ENCODE measurements at places on chromosomes 1 and 21.

GRCh38 chr1:3898994-3899753 is 898 bp downstream of the C1orf174 start:
- DNase-seq = no peak

DNA sequence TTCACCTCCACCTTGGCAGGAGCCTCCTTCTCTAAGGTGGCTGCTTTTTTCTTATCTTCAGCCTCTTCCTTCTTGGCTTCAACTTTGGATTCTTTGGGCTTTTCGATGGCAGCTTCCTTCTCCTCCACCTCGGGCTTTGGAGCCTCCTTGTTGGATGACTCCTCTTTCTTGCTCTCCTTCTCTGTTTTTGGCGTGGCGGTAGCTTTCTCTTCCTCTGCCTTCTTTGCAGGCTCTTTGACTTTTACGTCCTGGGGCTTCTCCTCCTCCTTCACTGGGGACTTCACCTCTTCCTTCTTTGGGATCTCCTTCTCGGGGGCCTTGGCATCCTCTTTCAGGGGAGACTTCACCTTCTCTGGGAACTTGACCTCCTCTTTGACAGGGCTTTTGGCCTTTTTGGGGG is 13.9 kb upstream of the CD2 start:
- no peak for DNase-seq

DNA sequence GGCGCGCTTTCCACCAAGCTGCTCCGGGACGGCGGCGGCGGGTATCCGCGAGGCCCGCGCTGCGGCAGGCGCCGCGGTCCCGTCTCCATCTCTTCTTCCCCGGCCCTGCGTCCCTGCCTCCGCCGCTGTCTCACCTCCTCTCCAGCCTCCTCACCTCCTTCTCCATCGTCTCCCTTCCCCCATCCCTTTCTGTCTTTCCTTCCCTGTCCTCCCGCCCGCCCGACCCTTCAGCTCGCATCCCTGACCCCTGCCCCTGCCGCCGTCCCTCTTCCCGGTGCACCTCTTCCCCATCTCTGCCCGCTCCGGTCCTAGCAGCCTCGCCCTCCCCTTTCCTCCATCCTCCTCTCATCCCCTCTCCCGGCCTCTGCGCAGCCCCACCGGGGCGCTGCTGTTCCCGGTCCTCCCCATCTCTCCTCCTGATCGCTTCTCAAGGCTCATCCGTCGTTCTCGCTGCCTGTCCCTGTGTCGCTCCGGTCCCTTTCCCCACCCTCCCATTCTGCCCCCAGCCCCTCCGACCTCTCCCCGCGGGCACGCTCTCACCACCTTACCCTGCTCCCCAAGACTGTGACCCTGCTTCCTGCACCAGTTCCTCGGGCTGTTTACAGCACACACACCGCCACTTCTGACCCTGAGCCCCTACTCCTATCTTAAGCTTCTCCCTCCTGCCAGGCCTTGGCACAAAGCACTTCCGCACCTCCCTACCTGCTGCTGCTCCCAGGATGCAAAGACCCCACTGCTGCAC is 760 bp upstream of the NPHP4 start:
- DNase-seq = no peak

DNA sequence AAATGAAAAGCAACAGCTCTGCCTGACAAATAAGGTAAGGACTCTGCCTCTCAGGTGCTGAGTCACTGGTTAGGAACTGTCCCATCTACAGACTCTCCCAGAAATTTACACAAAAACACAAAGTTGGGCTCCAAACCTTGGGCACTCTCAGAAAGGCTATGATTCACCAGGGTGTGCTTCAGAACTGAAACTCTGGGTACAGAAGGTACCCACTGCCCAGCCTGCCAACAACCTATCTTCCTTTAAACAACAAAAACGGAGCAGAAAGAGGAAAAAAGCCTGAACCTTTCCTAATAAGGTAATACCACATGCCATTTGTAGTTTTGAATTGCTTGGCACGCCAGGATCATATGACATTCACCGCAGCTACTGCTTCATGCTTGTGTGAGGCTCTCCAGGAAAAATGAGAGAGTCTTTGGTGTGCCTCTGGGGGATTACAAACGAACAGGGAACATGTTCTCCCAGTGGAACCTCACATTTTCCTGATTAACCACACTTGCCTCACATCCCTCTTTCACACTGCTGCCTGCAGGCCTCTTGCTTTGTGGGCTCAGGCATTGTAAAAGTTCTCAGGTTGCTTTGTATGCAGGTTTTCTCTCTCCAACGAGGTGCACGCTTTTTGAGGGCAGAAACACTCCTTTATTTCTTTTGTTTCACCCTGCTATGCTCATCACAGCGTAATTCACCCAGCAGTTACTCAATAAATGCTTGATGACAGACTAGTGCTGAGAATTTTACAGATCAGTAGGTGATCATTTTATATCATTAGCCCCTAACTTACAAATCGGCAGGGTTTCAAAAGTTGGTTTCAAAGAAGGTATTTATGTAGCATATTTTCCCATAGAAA is 65.1 kb downstream of the GADD45A start:
- peak; percentile 94 for DNase-seq

DNA sequence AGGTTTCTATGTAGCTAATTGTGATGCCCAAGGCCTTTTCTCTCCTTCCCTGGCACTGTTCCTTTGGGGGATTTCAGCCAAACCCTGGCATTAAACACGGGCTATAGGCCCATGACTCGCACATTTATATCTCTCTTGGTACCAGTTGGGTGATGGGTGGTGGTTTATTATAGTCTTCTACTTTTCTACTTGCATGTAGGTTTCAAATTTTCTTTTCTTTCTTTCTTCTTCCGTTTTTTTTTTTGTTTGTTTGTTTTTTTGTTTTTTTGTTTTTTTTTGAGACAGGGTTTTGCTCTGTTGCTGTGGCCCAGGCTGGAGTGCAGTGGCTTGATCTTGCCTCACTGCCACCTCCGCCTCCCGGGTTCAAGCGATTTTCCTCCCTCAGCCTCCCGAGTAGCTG is 1.1 kb downstream of the IL10RB start:
- no peak for DNase-seq

DNA sequence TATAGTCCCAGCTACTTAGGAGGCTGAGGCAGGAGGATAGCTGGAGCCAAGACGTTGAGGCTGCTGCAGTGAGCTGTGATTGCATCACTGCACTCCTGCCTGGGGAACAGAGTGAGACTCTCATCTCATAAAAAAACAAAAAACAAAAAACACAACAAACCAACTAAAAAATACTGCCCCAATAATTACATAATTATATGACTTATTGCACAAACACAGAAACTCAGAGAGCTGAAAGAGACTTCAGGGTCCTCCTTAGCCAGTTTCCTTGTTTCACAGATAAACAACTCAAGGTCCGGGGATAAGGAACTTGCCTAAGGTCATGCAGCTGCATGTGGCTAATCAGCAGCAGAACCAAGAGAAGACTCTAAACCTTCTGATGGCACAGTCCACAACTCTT is 11.9 kb downstream of the EXTL2 start:
- no peak for DNase-seq

DNA sequence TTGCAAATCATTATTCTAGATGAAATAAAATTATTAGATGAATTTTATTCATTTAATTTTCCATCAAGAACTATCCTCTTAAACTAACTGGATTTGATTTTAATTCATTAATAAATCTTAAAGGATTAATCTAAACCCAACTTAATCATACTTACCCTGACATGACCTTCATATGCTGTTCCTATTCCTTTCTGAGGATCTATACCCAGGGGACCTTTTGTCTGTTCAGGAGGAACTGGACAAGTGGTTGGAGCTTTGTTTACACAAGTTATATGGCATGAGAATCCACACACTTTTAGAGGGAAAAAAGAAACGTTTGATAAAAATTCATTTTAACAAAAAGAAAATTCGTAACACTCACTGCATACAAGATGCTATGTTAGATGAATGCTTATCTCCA is 95.2 kb downstream of the COQ8A start:
- DNase-seq = no peak

GRCh38 chr1:1517973-1518620 is 6.1 kb downstream of the ATAD3A start:
- no peak for DNase-seq

DNA sequence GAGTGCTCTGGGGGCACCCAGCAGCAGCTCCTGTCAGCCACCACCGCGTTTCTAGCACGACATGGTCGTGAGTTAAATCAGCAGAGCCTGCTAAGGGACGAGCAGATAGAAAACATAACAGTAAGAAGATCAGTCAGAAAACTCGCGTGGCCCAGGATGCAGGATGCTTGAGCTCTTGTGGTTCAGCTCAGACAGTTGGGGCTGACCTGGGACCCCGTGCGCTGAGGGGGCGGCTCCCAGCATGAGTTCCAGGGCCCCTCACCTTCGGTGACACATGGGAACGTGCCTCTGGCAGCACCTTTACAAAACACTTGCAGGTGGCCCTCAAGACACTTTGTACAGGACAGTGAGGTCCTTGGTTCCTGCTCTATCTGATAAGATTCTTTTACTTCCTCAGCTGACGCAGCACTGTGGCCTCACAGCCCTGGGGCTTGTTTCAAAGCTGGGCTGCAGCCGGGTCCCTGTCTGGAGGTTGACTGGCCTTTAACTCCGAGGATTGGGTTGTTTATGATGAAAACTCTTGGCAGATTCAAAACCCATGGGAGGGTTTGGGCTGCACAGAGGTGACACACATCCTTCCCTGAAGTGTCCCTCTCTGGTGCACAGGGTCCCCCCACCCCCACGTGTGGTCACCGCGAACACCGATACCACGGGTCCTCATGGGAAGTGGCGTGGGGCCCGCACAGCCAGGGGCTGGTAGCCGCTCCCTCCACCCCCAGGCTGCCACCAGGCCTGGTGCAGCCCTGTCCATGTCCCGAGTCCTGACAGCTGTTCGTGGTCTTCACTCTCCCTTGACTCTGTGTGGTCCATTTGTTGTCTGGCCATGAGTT is 65.3 kb upstream of the COL6A1 start:
- no peak for DNase-seq

- peak; percentile 54 for DNase-seq
These were observed 19.9 kb downstream of the ATP8B2 start for GRCh38 chr1:154344977-154345837.

- no peak for DNase-seq
These were observed 50.0 kb upstream of the IGSF21 start for GRCh38 chr1:18057623-18058022.

GRCh38 chr1:228000416-228000815 is 6.4 kb upstream of the WNT3A start:
- DNase-seq = no peak

DNA sequence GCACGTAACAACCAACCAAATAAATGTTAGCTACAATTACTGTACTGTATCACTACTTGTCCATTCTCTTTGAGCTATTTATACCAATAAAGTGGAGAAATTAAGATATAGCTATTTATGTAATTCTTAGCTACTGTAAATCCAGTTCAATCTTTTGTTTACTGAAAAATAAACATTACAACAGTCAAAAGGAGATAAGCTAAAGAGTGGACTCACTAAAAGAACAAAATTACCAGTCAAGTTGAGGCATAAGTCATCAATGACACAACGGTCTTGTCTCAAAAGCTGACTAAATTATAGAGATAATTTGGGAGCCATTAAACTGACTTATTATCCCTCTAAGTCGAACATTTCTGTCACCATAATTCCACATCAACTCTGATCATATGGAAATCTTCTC is 22.5 kb downstream of the TGFBR3 start:
- DNase-seq = no peak

DNA sequence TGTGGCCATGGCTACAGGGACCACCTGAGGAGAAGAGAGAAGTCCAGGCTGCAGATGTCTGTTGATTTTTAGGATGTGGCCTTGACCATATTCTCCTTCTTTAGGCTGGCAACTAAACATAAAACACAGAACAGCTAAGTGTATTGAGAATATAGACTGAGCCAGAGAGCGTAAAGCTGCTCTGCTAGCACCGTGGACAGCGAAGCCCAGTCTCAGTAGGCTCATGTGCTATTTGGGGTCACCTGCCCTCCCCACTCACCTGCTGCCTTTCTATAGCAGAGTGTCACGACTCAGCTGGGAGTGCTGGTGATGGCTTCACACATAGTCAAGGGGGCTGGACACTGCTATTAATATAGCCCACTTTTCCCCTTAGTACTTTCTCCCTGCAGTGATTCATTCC is 278.5 kb downstream of the KCNH1 start:
- DNase-seq = no peak

GRCh38 chr1:62536865-62537264 is 60.5 kb upstream of the ANGPTL3 start:
- no peak for DNase-seq

DNA sequence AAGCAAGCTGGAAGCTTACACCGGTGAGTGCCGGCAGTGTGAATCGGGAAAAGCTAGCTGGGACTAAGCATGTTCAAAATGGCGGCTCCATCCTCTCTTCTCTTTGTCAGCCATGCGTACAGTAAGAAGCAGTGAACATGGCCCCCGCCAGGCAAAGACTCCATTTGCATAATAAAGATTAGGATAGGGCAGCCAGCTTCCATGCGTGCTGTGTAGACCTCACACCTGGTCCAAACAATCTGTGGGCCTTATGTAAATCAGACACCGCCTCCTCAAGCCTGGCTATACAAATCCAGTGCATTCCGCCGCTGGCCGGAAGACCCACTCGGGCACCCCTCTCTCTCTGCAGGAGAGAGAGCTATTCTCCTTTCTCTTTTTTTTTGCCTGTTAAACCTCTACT is 150.3 kb downstream of the TIAM1 start:
- no peak for DNase-seq

- DNase-seq = no peak
These were observed 62.3 kb upstream of the ANGPTL1 start for GRCh38 chr1:178933105-178933561.

DNA sequence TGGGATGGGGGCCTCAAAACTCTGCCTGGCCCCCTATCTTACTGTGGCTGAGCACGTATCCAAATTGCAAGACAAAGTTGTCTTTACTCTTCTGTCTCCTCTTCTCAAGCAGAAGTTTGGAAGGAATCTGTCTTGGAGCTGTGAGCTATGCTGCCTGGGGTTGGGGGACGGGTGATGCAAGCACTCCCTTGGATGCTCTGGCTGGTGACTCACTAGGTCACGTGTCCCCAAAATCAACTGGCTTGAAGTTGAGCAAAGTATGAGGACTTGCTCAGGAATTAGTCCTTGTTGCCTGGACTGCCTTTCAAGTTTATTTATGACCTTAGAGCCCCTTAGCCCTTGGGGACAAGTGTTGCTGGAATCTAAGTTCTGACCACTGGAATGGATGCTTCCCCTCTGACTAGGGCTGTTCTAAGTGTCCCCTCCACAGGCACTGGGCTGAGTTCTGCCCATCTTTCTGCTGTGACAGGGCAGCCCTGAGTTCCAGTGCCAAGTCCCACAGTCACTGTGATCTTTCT is 269.5 kb downstream of the HHAT start:
- peak; percentile 99 for DNase-seq

DNA sequence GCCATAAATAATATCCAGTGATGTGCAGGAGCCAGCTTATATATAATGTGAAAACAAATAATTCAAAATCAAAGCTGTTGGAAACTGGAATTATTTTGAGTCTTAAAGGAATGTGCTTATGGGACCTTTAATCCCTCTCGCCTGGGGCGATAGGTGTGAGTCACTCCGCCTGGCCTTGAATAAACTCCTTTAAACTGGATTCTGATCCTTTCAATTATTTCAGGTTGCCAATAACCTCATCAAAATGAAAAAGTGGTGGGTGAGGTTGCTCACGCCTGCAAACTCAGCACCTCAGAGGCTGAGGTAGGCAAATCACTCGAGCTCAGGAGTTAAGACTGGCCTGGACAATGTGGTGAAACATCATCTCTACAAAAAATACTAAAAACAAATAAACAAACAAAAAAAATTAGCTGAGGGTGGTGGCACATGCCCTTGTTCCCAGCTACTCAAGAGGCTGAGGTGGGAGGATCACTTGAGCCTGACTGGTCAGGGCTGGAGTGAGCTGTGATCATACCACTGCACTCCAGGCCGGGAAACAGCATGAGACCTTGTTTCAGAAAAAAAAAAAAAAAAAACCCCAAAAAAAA is 11.4 kb upstream of the SLC2A5 start:
- DNase-seq = no peak

GRCh38 chr1:145845144-145845513 is 301 bp upstream of the NUDT17 start:
- DNase-seq = no peak
